GM10248 (cell line): ENCODE measurements at places on chromosomes 16 and 17.
A peak's percentile ranks its signal among the peaks of the same experiment; 100 is the strongest.

GRCh38 chr17:72884066-72884465, 208.4 kb downstream of the SLC39A11 start:
- DNase-seq = no peak

DNA sequence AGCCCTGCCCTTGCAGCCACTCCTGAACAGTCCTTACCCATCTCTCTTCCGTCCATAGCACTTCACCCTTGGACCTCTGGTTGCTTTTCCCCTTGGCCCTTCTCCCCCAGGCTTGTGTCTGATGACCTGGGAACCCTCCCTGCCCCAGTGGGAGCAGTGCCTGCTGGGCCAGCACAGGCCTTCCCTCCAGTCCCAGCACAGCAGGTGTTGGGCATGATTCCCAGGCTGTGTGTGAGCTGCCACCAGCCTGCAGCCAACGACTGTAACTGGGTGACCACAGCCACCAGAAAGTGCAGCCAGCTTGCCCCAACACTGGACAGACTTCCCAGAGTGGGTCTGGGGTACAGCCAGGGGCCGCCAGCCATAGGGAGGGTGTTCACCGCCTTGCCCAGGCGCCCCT, 30.0 kb downstream of the CRAMP1 start:
- no peak for DNase-seq

- DNase-seq = no peak
Measured at GRCh38 chr16:79165079-79165478, 435.5 kb downstream of the MAF start.

GRCh38 chr16:14641926-14642325, 9.2 kb downstream of the BFAR start:
- no peak for DNase-seq

- peak; percentile 82 for DNase-seq
Measured at GRCh38 chr17:50482516-50482915, 3.9 kb downstream of the RSAD1 start.

GRCh38 chr16:89922477-89922883, 662 bp upstream of the TUBB3 start:
- no peak for DNase-seq

DNA sequence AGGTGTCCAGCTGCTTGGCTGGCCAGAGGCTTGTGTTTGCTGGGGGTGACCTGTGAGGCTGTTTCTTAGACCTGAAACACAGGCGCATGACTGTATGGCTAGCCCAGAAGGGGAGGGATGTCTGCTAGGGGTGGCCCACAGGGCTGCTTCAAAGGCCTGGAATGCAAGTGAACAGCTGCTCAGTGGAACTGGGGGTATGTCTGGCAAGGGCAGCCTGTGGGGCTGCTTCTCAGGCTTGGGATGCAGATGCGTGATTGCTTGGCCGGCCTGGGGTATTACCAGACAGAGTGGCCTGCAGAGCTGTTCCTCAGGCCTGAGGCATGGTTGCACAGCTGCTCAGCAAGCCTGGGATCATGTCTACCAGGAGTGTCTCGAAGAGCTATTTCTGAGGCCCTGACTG, 20.5 kb downstream of the TANC2 start:
- DNase-seq = no peak

GRCh38 chr17:43428524-43428923, 29.7 kb downstream of the ARL4D start:
- no peak for DNase-seq

- DNase-seq = no peak
Measured at GRCh38 chr17:15893658-15894024, 51.3 kb upstream of the ADORA2B start.

DNA sequence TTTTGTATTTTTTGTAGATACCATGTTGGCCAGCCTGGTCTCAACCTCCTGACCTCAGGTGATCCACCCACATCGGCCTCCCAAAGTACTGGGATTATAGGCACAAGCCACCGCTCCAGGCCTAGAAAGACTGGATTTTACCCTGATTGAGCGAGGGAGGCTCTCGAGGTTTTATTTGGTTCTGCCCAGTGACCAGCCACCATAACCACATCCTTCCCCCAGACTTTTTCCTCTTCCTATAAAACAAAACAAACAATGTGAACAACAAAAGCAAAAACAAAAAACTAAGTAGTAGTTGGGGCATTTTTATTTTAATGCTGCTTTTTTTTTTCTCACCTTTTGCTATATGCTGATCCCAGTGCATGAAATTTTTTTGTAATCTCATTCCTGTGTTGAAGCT, 509.6 kb downstream of the MAF start:
- DNase-seq = no peak

GRCh38 chr17:16926571-16927451, 45.1 kb downstream of the TNFRSF13B start:
- DNase-seq = no peak

DNA sequence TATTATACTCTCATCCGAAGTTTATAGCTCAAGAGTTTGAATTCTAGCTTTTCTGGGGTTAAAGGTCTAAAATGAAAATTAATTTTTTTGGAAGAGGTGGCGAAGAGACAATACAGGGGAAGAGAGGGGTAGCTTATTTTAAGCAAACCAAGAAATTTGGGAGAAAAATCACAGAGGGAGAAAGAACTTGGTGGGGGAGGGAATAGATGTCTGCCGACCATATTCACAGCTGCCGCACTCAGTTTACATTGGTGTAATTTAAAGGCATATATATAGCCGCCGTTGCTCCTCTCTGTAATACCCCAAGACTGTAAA, 6.5 kb upstream of the ZFHX3 start:
- DNase-seq = no peak

GRCh38 chr17:13346996-13347762, 254.6 kb downstream of the HS3ST3A1 start:
- no peak for DNase-seq

GRCh38 chr17:46758614-46759013, 59.9 kb downstream of the WNT3 start:
- DNase-seq = no peak

- no peak for DNase-seq
Measured at GRCh38 chr16:12132850-12133440, 156.4 kb downstream of the SNX29 start.

- DNase-seq = no peak
Measured at GRCh38 chr16:14497245-14498082, 132.6 kb downstream of the PARN start.

DNA sequence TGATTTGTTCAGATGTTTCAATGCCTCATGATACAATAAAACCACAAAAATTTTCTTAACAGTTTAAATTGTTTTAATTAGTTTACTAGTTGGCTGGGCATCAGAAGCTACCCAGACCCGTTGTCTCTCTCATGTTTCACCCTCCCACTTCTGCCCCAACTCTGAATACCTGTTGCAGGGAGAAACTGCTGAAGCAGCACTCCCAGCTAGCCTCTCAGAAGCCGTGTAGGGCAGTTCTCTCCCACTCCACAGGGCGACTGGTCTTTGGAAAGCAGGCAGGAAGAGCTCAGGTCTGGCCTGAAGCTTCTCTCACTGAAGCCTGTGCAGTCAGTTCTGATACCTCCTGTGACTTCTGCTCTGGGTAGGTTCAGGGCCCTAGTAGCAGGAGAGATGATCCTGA, 1.6 kb upstream of the EDC4 start:
- no peak for DNase-seq

DNA sequence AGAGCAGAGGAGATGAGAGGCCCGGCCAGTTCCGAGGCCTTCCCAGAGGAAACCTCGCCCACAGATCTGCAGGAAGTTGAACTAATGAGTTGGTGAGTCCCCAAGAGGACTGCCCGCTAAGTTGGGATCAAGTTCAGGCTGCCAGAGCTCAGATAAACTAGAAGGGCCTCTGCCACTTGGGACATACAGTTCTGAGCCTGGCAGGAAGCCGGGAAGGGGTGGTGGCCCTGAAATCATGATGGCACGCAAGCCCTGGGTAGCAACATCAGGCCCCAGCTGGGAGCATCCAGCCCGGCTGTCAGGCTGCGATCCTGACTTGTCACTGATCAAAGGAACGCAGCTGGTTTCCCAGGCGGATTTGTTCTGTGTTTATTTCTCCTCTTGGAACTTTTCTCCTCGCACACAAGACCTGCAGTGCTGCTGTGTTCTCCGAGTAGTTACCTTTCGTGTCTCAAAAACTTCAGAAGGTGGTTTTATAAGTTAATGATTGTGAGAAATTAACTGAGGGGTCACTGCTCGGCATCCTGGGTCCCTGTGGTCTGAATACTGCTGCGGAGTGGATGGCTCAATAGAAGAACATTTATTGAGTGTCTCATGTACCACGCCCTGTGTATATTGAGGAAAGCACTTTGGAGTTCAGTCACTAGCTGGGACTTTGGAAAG, 8.0 kb upstream of the WFDC1 start:
- DNase-seq = no peak

- DNase-seq = peak; percentile 89
Measured at GRCh38 chr17:76523084-76524037, 14.1 kb downstream of the CYGB start.

DNA sequence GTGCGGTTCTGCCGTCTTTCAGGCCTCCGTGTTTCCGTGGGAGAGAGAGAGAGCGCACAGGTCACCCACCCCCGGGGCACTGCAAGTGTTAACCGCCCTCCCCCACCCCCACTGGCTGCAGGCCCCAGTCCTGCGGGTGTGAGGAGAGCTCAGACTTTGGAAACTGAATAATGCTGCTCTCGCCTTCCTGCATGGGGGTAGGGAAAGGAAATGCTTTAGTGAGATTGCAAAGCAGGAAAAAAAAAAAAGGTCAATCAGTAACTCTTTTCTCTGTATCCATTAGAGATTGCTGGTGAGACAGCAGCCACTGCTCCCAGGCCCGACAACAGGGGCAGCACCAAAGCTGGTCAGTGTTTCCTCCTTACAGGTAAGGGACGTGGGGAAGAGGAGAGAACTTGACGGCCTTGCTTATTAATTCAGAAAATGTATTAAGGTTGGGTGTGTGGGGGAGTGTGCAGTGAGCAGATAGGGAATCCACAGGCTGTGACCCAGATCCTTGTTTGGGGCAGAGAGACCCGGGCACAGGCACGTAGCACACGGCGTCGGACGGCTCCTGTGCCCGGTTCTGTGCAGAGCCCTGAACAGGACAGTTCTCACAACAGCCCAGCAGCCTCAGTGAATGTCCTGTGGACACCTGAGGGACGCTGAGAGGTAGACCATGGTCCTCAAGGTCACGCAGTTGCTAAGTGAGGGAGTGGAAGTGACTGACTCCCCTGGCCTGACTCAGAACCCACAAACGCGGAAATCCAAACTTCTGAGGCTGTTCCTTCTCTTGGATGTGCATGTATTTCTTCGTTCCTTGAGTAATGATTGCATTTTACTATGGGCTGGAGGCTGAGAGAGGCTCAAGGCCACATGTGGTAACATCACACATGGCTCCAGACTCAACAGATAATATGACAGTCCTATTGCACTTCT, 156.5 kb downstream of the FOXL1 start:
- DNase-seq = no peak

DNA sequence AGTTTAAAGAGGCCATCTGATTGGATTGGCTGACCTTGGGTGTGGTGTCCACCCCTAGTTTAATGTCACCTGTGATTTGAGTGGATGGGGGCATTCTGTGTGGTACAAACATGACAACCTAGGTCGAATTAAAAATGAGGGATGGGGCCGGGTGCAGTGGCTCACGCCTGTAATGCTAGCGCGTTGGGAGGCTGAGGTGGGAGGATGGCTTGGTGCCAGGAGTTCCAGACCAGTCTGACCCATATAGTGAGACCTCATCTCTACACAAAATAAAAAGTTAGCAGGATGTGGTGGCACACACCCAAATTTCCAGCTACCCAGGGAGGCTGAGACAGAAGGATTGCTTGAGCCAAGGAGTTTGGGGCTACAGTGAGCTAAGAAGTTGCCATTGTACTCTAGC, 14.4 kb downstream of the CNTROB start:
- no peak for DNase-seq

GRCh38 chr17:45687594-45687993, 96.5 kb upstream of the CRHR1 start:
- DNase-seq = no peak

DNA sequence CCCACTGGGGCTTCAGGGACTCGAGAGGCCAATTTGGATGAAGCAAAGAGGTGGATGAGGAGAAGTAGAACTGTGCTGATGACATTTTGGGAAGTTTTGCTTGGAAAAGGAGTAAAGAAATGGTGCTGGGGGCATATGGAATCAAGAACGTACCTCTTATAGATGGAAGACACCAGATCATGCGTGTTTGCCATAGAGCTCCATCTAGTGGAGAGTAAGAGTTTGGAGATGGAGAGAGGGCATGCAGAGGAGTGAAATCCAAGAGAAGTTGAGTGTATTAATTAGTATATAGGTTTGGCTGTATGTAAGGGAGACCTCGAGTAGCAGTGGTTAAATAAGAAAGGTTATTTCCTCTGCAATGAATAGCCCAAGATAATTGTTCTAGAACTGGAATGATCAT, 56.0 kb downstream of the SHISA6 start:
- no peak for DNase-seq

GRCh38 chr16:89150981-89151380, 20.6 kb upstream of the CDH15 start:
- no peak for DNase-seq

DNA sequence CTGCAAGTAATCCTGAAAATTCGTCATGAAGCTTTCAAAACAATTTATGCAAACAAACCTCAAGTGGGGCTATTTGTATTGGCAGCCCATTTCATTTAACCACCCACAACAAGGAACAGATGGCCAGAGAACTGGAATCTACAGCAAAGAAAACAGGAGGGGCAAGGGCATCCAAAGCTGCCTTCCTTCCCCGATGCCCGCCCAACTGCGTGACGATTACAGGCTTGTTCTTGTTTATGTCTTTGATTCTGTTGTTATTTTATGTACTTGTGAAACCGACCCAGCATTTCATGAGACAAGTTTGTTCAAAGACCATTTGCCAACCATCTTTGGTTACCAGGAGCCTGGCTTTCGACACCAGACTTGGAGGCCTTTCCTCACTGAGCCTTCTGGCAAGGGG, 59.1 kb upstream of the IRX6 start:
- DNase-seq = no peak

DNA sequence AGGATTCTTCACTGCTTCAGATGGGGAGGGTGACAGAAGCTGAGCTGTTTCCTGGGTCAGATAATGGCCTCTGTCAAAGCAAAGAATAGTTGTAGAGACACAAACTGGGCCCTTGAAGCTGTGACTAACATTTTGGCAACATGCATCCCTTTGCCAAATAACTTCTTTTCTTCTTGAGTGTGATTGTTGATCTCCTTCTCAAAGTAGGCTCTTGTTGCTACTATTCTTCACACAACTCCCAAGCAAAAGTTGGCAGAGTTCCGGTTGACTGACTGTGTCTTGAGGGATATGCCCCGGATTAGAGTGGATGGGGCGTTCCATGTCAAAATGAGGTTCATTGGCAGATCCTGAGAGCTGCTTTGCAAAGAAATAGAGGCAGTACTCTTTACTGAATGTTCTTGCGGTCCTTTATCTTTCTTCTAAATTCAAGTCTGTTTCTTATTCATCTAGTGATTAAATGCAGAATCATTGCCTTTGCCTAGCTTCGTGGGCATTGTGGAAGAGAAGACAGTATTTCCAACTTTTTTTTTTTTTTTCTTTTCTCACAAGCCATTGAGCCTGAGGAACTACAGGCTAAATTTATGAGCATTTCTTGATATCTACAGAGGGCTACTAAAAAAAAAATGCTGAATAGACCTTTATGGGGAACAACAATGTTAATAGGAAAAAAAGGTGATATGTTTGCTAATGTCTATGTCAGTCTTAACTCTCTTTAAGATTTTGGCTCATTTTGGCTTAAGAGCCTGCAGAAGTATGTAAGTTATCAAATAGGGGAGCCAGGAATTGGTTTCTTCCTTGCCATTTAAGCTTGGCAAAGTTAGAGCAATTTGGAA, 5.8 kb downstream of the WIPF2 start:
- DNase-seq = no peak

- no peak for DNase-seq
Measured at GRCh38 chr17:61595418-61596186, 4.6 kb upstream of the NACA2 start.

GRCh38 chr16:83955218-83956130, 2.4 kb downstream of the OSGIN1 start:
- DNase-seq = no peak

GRCh38 chr17:49338883-49339282, 23.2 kb downstream of the ZNF652 start:
- no peak for DNase-seq
